ENCODE measurements at places on chromosomes 12 and 14.

DNA sequence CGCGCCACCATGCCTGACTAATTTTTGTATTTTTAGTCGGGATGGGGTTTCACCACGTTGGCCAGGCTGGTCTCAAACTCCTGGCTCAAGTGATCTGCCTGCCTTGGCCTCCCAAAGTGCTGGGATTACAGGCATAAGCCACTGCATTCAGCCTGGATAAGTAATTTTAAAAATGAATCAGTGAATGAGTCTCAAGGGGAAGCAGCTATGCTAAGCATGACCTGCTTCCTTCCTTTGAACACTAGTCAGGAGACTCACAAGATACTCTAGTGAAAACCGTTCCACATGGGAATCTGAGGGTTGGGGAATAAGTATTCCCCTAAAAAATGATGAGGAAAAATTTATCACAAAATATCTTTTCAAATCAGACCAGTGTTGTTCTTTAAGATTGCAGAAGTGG is 10.7 kb upstream of the FAM234B start:
- no peak for DNase-seq

GRCh38 chr12:93916402-93916801 is 232.0 kb upstream of the PLXNC1 start:
- DNase-seq: no peak

- no peak for DNase-seq
These were observed 167.6 kb downstream of the SLC41A2 start for GRCh38 chr12:104790296-104791125.

GRCh38 chr14:104119119-104119487 is 19.3 kb upstream of the KIF26A start:
- no peak for DNase-seq

DNA sequence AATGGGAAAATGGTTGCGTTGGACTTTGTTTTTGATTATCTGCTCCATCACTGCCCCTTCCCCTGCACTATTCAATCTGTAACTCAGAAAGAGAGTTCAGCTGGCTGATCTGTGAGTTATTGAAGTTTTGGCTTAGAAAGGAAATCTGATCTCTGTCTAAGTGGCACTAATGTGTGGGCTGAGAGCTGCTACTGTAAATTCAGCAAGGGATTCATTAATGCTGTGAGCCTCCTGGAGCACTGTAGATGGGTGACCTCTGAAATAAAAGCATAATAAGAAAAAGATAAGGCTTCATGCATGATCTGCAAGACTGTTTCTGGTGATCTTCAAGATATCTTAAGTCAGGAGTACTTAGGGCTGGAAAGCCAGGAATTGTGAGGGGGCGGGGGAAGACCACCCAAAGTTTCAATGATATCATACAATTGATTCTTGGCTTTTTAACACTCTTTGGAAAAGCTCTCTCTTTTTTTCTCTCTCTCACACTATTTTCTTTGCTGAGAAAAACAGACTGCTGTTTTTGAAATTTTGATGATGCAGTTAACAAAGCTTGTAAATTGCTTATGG is 101.1 kb downstream of the C12orf75 start:
- no peak for DNase-seq

DNA sequence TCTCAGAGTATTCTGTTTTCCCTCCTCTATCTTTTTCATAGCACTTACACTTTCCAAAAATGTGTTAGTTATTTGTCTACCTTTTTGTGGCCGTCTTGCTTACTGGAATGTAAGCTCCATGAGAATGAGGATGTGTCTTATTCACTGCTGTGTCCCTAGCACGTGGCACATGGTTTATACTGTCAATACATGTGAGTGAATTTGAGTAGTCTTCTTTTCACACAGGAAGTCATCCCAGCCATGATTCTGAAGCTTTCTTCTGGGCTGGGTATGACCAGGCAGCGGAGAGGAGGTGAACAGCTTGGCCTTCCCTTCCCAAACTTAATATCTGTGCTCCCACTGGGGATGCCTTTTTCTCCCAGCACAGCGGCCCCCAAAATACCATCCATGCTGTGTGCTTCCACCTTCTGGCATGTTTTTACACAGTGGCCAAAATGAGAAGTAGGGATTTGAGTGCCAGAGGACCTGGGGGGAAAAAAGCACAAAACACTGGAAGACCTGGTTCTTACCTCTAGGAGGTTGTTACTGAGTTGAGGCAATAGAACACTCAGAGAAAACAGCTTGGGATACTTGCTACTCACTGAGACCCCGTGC is 10.3 kb downstream of the PLEKHG3 start:
- no peak for DNase-seq

DNA sequence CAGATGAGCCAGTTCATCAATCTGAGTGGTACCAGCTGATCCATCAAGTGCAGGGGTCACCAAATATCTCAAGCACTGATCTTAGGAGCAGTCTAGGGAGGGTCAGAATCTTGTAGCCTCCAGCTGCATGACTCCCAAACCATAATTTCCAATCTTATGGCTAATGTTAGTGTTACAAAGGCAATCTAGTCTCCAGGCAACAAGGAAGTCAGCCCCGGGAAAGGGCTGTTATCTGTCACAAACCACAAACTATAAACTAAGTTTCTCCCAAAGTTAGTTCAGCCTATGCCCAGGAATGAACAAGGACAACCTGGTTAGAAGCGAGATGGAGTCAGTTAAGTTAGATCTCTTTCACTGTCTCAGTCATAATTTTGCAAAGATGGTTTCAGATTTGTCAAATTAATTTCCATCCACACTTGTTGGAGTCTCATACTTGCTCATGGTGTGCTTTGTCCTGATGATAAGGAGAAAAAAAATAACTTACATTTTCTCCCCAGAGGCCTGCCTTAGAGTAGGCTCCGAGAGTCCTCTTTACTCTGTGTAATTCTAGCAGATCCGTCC is 3.9 kb upstream of the ABHD4 start:
- DNase-seq: no peak

DNA sequence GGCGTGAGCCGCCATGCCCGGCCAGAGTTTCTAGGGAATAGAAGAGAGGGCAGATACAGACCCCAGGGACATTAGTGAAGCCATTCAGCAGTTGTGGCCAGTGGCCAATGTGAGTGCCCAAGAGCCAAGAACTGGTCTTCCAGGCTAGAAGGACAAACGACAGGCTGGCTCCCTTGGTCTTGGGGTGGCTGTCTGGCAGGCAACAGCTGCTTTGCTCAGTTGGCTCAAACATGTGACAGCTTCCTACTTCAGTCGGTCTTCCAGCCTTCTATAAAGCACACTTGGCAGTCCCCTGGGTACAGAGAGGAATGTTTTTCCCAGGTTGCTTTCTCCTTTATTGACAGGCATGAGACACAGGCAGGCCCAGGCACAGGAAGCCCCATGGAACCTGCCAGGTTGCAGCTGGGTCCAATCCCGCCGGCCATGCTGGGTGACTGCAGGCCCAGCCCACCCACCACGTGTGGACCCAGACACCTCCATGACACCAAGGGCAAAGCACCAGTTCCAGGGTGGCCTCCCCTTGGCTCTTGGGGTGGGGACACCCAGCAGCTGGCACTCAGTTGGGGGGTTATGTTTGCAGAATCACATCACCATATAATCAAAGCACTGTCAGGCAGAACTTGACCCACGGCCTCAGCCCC is 15.4 kb downstream of the CHGA start:
- no peak for DNase-seq

GRCh38 chr12:95874452-95874851 is 15.7 kb downstream of the SNRPF start:
- DNase-seq: no peak

- no peak for DNase-seq
These were observed 238.0 kb downstream of the CHST11 start for GRCh38 chr12:104694711-104695110.

- no peak for DNase-seq
These were observed 18.8 kb downstream of the RMST start for GRCh38 chr12:97481428-97481827.

GRCh38 chr12:73714655-73715054 is 823.0 kb upstream of the ATXN7L3B start:
- no peak for DNase-seq

GRCh38 chr14:31884776-31885379 is 192.2 kb upstream of the ARHGAP5 start:
- DNase-seq: no peak

GRCh38 chr12:123253641-123254459 is 17.8 kb downstream of the CDK2AP1 start:
- no peak for DNase-seq

DNA sequence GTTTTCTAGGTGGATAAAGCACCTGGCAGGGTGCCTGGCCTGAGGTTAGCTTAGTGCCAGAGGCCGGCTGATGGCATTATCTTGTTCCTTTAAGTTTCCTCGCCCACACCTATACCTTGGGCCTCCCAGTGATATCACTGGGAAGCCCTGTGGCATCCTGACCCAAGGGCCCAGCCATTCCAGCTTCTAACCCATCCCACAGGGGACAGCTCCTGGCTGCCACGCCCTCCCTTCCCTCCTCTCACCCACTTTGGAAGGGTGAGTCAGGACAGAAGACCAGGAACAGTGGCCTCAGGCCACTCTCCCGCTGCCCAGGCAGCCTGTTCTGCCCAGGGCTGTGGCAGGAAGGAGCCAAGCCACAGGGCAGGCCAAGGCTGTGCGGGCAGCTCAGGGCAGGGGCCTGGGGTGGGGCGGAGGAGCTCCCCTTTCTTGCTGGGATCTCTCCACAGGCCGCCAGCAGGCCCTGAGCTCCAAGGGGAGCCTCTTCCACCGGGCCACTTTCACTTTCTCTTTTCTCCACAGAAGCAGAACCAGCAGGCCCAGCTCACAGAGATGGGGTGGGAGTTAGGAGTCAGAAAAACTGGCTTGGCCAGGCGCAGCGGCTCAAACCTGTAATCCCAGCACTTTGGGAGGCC is 75.1 kb downstream of the IRF2BPL start:
- no peak for DNase-seq

GRCh38 chr12:50929831-50930230 is 22.5 kb upstream of the HIGD1C start:
- DNase-seq: no peak

DNA sequence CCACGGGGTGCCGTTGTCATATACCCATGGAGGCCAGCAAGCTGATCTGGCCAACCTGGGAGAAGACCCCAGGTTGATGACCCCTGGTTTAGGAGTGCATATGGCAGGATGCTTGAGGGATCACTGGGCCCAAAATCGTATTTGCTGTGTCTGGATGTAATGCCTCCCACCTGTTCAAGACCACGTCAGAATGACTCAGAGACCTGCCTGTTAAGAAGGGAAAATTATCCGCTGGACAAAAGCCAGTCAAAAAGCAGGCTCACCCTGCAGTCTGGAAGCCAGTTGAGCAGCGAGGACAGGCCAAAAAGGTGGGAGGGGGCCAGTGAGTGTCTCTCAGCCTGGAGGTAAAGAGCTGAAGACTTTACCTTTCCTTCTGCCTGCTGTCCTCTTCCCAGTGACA is 449.2 kb downstream of the DPF3 start:
- DNase-seq: no peak

DNA sequence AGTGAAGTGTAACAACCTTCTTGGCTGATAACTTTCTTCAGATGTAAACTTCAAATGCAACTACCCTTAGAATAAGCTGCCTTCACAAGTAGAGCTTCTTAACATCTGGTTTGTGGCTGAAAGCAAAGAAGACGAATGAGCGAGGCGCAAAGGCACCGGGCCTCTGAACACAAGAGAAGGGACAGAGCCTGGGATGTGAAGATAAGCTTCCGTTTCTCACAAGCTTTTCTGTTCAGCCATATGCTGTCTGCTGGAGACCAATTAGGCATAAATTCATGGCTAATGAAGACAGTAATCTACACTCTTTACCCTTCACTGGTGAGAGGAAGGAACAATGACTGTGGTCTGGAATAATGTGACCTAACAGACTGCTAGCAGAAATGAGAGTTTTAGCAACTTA is 195.2 kb downstream of the ATXN7L3B start:
- no peak for DNase-seq

DNA sequence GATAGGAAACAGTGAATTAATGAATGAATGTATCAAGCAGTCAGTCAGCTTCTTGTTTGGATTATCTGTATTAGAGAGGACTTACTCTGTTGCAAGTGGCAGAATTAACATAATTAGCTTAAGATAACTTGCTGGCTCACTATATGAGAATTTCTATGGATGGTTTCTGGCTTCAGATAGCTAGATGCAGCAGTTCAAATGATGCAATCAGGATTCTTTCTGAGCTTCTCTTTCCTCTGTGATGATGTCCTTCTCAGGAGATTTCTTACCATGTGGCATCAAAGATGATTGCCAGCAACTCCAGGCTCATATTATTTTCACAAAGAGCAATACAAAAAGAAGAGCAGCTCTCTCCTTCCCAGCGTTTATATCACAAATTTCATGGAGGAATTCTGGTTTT is 30.7 kb downstream of the FRMD6 start:
- no peak for DNase-seq

DNA sequence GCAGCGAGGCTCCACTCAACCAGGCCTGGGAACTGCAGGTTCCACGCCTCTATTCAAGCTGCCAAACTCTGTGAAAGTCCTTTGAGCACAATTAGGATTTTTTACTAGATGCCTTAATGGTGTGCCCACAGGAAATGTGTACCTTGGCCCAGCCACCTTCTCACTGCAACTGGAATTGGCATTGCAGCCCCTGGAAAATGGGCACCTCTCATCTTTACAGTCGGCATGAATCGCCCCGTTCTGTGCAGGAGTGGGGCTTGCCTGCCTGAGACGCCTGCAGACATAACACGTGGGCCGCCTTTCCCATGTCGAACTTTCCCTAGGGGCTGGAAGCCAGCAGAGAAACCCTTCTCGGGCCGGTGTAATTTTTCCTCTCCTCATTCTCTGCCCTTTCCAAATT is 42.0 kb upstream of the ELK3 start:
- no peak for DNase-seq

DNA sequence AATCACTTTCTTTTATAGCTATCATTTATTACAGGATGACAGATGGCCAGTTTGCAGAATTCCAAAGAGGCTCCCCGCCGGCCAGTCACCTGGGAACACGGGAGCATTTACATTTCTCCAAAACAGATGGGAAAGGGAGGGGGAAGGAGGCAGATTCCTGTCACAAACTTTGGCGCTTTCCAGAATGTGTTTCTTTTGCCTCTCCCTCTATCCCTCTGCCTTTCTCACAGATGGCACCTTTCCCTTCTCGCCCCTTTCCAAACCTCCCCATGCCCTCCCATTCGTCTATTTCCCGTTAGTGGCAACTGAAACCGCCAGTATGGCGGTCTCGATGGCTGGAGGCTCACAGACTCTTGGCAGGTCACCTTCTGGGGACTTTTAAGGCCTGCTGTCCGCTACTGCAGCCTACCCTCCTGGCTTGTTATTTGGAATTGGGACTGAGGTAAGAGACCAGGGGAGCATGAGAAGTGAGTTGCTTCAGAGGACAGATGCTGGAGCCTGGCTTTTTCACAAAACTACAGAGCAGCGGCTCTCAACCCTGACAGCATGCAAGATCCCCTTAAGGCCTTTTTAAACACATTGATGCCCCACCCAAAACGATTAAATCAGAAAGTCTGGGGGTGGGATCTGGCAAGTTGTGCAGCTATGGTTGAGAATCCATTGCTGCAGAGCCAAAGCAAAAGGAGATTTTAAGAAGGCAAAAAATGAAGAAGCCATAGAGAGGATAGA is 161.5 kb upstream of the VASH1 start:
- no peak for DNase-seq

- DNase-seq: no peak
These were observed 399 bp upstream of the WASHC4 start for GRCh38 chr12:105107171-105107493.

- peak; percentile 52 for DNase-seq
These were observed 29.9 kb upstream of the TC2N start for GRCh38 chr14:91897106-91897701.
